ENCODE measurements at places on chromosomes 6 and 20.
A peak's percentile ranks its signal among the peaks of the same experiment; 100 is the strongest.

- no peak for DNase-seq
Observed at GRCh38 chr20:38434301-38434741, 807 bp downstream of the SNHG17 start.

DNA sequence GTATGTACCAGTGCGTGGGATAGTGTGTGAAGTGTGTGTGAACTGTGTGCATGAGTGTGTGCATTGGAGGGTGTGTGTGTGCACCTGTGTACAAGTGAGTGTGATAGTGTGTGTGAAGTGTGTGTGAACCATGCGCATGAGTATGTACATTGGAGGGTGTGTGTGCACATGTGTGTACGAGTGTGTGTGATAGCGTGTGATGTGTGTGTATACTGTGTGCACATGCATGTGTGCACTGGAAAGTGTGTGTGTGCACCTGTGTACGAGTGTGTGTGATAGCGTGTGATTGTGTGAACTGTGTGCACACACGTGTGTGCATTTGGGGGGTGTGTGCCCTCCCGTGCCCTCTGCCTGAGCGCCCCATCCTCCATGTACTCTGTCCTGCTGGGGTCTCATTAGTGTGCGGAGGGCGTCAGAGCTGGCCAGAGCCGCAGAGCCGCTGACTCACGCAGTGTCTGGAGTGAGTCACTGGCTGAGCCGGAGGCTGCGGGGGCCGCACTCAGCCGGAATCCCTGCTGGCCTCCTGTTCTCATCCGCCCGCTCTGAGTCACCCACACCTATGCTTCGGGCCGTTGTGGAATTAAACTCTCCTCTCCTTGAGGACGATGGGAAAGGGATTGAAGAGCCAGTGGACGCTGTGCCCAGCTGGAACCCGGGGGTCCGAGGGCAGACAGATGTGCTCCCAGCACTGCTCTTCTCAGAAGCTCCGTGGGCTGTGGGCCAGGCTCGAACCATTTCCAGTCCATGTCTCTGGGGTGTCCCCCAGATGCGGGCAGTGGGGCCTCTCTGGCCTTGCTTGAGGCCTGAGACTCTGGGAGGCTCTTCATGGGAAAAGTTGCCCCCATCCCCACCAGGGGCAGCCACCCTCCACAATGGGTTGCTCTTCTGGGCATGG lies 27.3 kb upstream of the STX16 start:
- DNase-seq, result peak; percentile 40

- no peak for DNase-seq
Observed at GRCh38 chr6:102928109-102928508, 1534.6 kb downstream of the GRIK2 start.

DNA sequence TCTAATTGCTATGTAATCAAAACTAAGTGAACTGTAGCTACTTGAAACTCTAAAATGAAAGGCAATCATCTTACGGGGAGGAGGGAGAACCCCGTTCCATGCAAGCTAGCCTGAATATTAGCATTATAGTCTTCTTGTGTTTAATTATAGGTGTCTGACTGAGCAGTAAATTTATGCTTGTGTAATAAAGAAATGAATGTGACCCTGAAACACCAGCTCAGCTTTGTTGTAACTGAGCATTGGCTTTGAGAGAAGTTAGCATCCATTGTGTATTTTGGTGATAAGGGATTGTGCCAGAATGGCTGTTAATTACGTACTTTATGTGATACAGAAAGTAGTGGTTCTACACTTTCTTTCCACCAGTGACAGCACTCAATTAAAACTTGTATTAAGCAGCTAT lies 86.9 kb downstream of the QKI start:
- DNase-seq, result no peak

- no peak for DNase-seq
Observed at GRCh38 chr6:53915026-53915691, 120.4 kb downstream of the LRRC1 start.

GRCh38 chr20:6831461-6831860 lies 64.0 kb downstream of the BMP2 start:
- no peak for DNase-seq

GRCh38 chr20:61665528-61666470 lies 399.9 kb downstream of the TAF4 start:
- no peak for DNase-seq

DNA sequence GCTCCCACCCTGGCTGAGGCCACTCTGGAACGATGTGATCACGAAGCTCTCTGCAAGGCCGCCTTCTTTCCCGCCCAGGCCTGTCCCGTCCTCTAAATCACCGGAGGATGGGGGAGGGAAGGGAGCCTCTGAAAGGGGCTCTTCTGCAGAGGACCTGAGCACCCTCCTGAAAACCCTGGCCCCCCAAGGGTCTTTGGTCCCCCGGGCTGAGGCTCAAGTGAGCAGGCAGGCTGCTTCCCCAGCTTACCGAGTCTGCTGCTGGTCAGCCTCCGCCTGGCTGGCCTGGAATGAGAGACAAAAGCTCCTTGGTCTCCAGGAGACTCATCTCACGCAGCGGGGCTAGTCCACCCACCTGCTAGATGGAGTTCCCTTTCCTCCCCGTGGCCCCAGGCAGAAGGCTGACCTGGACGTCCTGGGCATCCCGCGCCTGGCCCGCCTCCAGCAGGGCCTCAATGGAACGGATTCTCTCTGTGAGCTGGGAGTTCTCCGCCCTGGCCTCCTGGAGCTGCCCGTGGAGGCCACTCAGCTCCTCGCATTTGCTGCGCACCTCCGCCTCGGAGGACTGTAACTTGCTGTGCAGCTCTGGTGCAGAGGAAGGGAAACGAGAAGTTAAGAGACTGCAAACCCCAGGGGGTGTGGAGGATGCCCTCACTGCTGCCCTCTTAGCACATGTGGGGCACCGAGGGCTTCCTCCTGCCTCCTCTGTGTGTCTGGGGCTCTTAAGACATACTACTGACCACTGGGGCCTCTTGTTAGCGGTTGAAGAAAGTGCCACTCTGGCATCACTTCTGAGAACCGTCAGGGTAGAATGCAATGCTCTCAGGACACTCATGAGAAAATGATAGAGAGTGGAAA lies 54.7 kb downstream of the RRBP1 start:
- peak; percentile 20 for DNase-seq

- DNase-seq, result no peak
Observed at GRCh38 chr6:148523048-148523447, 180.4 kb downstream of the SASH1 start.

GRCh38 chr6:105603788-105604586 lies 201.1 kb upstream of the PREP start:
- DNase-seq, result no peak

GRCh38 chr20:57710841-57711240 lies 1.0 kb upstream of the PMEPA1 start:
- DNase-seq, result no peak

GRCh38 chr6:161088676-161089328 lies 97.2 kb downstream of the MAP3K4 start:
- no peak for DNase-seq

DNA sequence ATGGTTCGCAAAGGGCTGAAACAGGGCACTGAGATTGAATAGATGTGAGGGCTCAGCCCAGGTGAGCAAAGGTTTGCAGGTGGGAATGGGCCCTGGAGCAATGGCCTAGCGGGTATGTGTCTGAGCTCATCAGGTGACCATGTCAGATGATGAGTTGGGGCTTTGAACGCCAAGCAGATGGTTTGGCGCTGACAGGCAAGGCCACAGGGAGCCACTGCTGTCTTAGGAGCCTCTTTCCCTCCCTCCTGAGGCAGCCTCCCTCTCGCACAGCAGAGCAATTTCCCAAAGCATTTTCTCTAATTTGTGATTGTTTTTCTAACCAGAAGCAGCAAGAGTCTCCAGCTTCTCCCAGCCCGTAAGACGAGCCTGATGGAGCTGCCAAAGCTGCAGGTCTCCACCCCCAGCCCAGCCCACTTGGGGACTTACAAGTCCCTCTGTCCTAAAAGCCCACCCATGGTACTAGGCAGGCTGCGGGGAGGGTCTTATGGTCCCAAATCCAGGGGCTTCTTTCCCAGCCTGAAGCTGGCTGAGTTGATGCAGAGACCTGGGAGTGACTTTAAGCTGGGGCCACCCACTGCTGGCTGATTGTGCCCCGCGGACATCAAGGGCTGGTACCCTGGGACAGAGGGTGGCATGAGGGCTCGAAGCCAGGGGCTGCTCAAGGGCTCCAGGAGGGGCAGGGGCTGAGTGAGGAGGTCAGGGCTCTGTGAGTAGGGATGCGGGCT lies 11.6 kb downstream of the CDH22 start:
- DNase-seq, result no peak

DNA sequence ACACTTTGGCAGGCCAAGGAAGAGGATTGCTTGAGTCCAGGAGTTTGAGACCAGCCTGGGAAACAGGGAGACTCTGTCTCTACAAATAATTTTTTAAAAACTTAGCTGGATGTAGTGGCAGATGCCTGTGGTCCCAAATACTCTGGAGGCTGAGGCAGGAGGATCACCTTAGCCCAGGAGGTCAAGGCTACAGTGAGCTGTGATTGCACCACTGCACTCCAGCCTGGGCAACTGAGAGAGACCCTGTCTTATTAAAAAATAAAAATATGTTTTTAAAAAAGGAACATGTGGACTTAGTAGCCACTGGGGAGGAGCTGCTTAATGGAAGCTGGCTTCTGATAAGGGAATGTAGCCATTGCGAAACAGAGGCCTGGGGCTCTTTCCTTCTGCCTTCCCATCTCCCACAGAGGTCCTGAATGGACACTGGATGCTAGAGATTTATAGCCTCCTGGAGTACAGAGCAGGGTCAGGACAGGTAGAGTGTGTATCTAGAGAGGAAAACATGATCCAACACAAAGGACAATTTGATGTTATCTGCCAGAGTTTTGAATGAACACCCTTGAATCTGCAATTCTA lies 21.7 kb upstream of the GMNN start:
- DNase-seq, result no peak

- no peak for DNase-seq
Observed at GRCh38 chr6:34200340-34200971, 36.2 kb upstream of the HMGA1 start.

DNA sequence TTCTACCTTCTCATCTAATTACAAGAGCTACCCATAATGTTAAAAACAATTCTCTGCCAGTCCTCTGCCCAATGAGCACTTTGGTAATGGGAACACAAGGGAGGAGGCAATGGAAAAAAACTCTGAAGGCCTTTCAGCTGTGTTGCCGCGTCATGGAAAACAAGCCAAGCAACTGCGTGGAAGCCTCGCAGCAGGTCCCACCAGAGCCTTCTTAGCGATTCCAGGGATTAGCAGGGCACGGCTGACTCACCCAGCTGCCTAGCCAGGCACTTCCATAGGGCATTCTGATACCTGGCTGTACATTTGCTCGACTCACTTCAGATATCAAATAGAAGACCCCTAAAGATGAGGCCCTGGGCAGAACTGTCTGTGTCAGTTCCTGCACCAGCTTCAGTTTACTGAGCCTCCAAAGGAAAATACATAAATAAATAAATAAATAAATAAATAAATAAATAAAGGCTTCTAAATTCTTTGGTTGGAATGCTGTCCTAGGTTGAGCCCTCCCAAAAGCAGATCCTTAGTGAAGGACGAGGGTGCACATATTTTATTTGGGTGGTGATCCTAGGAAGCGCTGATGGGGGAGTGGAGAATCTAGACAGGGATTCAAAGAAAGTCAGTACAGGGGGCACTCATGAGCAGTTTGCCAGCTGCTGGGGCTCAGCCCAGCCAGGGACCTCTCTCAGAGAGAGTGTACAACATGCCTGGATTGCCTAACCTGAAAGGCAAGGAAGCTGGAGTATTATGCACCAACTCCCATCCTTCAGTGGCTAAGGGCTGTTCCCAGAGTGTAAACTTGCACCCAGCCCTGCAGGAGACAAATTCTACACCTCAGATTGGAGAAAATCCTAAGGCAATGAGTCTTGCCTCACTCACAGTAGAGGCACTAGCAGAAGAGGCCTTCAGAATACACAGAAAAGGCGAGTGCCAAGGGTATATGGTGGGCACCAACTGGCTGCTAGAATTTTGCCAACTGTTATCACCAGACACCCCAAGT lies 18.2 kb downstream of the SNAP25 start:
- no peak for DNase-seq

DNA sequence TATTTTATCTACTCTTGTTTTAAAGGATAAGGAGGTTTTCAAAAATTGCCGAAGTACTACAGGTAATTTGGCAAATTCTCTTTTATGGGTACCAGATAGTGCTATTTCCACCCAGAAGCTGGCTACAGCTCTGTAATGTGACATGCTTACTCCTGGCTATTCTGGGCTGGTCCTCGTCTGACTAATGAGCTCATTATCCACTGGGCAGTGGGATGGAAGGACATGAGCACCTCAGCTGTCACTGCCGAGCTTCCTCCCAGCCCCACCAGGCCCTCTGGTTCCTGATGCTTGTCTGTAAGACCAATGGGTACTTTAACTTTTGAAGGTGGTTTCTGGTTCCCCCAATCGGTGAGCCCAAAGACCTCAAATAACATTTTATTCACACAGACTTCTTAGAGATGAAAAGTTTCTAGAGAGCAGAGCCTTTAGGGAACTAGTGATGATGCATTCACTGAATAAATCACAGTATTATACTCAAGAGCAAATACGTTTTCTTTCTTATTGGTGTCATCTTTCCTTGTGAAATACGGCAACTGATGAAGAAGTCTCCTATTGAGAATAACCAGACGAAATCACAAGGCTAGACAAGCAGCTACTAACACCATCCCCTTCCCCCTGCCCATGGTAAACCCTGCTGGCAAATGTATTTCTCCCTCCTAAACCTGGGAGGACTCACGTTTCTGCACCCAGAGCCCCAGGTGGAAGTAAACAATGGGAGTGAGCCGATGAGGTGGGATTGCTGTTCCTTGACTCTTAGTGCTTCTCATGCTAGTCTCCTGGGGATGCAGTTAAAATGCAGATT lies 80.8 kb downstream of the SLC22A3 start:
- no peak for DNase-seq

DNA sequence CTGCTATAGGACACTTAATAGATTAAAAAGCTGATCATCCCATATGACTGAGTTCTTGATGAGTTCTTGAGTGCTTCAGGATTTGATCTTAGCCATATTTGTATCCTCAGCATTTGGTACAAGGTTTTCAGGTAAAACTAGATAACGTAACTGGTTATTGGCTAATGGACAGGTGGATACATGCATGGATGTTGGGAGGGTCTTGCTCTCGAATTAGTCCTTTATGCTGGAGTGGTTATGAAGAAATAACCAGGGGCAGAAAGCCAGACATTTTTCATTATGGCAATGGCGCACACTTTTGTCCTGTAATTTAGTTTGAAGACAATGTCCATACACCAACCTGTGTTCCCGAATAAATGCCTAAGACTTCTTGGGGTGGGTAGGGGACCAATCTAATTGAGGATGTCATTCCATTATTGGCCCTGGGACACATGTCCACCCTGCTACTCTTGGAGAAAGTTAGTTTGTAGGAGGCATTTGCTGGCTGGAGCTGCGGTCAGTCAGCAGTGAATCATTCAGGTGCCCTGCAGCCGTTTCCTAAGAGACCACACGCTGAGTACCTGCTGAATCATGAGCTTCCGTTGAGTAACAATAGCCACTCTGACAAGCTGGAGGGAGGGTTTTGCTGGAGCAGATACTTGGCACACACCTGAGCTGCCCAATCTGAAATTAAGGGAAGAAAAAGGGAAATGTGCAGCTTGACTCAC lies 194.4 kb downstream of the FOXA2 start:
- DNase-seq, result no peak

GRCh38 chr6:128686084-128686483 lies 165.7 kb upstream of the PTPRK start:
- DNase-seq, result no peak

- peak; percentile 72 for DNase-seq
Observed at GRCh38 chr6:100228834-100229441, 234.9 kb upstream of the MCHR2 start.

GRCh38 chr6:1624851-1625781 lies 15.4 kb downstream of the FOXC1 start:
- DNase-seq, result no peak
